Activated CD4-positive, alpha-beta memory T cell treated with anti-CD3 and anti-CD28 coated beads, Interleukin-2, amount 10 ng/mL, durations not matched to agents 7 days and 5 days (primary cell): ENCODE measurements at places on chromosomes 12 and 14. TPM values are rescaled to one million over a fixed set of nuclear protein-coding genes. Genes with fewer than 3 reads are reported as not detected.

GRCh38 chr14:63670692-63671091 lies 29.0 kb upstream of the WDR89 start:
- DNase-seq, result no peak

The PIWIL1 gene
- not detected for total RNA-seq

GRCh38 chr12:53939141-53940108 lies 794 bp downstream of the HOXC13 start:
- DNase-seq, result no peak

DNA sequence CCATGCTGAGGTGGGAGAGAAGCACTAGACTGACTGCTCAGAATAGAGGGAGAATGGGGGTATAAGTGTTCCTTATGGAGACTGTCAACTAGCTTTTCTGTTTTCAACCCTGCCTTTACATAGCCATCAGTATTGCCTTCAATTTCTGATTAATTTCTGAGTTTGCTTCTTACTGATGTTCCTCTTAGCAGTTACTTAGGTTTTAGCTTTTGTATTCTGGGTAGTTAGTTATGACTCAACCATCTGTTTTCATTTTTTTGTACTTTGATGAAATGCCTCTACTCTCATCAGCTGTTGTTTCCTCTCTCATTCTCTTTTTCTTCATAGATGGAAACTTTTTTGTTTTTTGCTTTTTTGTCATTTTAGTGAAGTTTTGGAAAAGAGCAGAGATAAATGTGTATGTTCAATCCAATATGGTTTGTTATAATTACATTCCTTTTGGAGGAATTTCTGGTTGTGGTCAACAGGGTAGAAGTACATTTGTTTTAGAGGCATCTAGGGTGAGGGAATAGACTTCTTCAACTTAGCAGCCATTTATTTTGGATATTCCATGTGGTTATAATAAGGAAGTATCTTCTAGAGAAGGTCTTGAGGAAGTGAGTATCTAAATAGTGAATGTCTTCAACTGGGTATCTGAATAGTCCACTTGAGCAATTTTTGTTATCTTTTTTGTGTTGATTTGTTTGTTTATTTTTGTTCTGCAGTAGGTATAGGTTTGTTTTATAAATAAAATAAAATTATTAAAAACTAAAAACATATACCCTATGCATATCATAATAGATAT lies 29.6 kb downstream of the PMCH start:
- DNase-seq, result no peak

- DNase-seq, result no peak
Measured at GRCh38 chr12:50057896-50058670, 687 bp downstream of the ASIC1 start.

- DNase-seq, result no peak
Measured at GRCh38 chr12:123683964-123684363, 13.1 kb downstream of the TCTN2 start.

DNA sequence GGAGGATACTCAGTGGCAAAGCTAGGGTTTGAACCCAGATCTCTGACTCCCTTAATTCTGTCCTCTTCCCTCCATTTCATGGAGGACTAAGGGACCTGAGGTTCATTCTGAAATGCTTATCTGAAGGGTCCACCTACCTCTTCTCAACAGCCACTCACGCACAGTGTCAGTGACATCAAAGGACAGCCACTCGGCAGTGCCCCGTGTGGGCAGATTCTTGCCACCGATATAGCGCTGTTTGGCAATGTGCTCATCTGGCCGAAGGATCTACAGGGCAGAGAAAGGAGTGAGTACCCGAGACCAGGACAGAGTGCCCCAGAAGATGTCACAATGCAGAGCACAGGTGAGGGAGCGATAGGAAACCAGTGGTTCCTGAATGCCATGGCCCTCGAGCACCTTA lies 10.8 kb downstream of the TGFB3 start:
- DNase-seq, result no peak

DNA sequence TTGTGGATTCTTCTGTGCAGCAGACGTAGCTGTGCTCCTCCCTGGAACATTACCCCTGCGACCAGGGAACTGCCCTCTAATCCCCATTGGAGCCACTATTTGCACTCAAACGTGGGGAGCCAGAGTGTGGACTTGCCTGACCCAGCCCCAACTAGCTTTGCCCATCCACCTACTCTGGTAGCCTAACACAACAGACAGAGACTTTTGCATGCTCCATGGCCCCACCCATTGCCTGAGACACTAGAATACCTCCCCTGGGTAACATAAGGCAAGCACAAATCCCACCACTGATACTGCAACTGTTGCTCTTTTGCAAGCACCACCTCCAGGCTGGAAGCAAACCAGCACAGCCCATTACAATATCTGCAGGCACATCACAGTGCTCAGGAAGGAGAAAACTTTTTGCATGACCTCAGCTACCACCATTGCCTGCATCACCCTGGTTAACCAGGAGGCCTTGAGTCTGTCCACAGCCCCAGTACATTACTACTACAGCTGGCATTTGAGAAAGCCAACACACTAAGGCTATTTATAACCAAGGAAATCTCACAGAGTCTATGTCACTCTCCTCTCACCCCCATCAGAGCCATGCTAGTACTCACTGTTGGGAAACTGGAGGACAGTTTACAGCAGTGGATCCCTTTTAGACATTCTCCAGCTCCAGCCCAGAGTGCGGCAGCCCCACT lies 15.0 kb downstream of the CEP128 start:
- DNase-seq, result no peak

DNA sequence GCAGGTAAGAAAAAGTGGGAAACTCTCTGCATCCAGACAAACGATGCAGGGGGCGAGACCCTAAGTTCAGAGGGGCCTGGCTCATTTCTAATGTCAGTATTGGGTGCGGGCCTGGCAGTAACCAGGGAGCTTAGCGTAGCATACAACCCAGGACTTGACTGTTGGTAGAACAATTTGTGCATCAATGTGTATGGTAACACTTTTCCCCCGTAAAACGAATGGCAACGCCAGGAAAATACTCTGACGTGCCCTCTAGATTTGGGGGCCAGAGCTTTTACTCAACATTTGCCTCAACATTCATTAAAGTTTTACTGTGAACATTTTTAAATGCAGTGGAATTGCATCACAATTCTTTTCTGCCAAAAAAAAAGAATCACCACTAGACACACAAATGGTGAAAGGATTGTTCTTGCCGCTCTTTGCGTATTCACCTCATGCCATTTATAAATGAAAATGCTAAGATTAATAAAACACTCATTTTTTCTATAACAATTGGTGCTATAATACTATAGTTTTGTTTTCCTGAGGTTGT lies 867 bp downstream of the RHOJ start:
- DNase-seq, result no peak

DNA sequence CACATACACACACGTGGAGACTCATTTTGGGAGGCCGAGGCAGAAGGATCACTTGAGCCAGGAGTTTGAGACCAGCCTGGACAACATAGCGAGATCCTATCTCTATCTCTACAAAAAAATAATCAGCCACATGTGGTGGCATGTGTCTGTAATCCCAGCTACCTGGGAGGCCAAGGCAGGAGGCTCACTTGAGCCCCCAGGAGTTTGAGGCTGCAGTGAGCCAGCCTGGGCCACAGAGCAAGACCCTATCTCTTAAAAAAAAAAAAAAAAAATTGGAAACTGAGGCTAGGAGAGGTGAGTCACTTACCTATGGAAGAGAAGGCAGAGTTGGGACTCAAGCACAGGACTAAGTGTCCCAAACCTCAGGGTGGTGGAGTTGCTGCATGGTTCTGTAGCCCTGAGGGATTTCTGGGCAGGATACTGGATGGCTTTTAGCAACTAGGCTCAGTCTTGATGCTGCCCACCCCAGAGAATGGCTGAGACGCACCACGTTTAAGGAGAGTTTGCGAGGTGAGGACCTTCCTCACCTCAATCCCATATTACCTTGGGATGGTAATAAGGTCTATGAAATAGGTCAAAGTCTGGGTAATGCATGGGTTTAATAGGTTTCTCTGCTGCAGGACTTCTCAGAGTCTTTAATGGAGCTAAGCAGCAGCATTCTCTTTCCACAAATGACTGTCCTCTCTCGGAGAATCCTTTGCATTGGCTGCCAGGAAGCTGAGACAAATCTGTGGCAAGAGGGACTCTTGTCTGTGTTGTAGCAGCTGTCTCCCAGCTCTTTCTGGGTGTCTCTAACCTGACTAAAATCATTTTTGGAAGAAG lies 35.6 kb downstream of the SH2B3 start:
- no peak for DNase-seq

DNA sequence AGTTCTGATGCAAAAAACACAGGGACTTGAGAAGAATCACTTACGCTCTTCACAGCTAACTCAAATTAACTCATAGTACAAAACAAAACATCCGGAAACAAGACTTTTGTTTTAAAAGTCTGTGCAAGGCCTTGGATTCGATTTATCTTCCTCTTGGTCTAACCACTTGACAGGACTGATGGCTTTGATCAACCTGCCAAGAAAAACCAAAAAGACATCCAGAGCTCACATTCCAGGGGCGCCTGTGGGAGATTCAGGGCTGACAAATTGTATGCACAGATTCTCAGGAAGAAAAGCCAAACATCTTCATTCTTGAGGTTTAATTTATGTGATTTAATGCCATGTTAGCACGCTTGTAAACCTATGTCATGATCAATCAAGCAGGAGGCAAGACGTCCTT lies 129.1 kb upstream of the TMCC3 start:
- DNase-seq, result no peak

The GPHN gene
- total RNA-seq, result 15.8 TPM

The DDN gene
- 0.23 TPM for total RNA-seq

GRCh38 chr12:30519535-30519934 lies 176.1 kb downstream of the IPO8 start:
- DNase-seq, result no peak

DNA sequence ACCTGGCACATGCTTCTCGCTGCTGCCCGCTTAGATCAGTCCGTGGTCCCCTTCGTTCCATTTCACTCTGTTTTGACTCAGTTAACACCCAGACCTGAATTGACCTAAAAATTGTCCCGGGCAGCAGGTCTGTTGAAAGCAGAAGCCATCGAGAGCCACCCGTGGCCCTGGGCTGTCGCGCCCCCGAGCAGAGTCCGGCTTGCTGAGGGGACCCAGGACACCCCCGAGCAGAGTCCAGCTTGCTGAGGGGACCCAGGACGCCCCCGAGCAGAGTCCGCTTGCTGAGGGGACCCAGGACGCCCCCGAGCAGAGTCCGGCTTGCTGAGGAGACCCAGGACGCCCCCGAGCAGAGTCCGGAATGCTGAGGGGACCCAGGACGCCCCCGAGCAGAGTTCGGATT lies 50.2 kb upstream of the GALNT9 start:
- no peak for DNase-seq

The KRT72 gene
- not detected for total RNA-seq

DNA sequence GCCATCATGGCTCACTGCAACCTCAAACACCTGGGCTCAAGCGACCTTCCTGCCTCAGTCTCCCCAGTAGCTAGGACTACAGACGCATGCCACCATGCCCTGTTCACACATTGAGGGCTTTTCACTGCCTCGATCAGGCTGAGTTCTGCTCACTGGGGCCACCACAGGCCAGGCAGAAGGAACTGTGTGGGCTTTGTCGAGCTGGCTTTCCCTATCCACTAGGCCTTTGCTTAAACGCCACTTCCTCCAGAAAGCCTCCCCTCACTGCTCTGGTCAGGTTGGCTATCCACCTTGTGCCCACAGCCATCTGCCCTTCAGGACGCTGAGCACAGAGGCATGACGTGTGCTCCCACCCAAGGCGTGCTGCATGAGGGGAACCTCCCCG lies 45.2 kb downstream of the MLXIP start:
- DNase-seq, result no peak

DNA sequence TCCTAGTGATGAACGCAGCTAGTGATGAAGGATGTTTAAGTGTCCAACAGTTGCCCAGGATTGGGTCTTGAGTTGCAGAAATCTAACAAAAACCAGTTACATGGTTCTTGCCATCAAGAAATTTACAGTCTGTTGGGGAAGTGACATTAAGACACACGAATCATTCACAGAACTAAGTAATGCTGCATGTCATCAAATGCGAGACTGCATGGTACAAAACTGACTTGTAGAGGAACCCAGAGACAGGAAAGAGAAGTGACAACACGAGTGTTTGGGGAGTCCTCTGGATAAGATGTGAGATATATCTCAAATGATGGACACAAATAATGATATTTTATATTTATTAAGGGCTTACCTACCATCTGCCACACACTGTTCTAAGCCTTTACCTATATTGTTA lies 6.1 kb upstream of the SYNE3 start:
- DNase-seq, result no peak

DNA sequence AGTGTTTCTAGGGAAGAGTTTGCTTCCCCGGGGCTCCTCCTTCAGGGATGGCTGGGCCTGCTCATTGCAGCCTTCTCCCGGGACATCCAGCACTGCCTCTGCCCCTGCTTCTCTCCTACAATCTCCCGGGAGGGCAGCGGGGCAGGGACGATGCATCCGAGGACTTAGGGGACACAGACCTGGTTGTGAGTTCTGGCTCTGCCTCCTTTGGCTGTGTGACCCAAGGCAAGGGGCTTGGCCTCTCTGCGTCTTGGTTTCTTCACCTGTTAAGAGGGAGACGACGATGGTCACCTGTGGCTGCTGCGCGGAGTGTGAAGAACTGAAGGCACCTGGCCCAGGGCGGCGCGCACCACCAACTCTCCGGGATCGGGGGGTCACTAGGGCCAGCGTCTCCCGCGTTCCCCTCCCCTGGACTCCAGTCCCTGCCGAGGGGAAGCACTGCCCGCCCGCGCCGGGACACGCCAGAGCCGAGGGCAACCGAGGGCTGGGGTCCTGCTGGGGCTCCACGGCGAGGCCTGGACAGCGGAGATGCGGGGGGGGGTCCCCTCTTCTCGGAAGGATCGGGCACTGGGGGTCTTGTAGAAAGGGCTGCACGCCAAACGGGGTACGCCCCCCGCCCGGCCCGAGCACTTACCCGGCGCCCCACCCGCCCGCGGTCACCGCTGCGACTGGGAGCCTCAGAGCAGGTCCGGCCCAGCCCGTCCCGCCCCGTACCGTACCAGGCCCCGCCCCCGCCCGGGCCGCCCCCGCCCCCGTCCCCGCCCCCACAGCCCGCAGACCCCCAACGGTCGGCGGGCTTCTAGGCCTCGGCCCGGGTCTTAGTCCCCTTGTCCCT lies at the start of gene HVCN1:
TSS of gene HVCN1 (minus strand) at position 670 of the 835 bp plus-strand sequence. CDS start 5,870 bp downstream, outside the sequence.
- peak; percentile 62 for DNase-seq

The OTUB2 gene
- 7.9 TPM for total RNA-seq

DNA sequence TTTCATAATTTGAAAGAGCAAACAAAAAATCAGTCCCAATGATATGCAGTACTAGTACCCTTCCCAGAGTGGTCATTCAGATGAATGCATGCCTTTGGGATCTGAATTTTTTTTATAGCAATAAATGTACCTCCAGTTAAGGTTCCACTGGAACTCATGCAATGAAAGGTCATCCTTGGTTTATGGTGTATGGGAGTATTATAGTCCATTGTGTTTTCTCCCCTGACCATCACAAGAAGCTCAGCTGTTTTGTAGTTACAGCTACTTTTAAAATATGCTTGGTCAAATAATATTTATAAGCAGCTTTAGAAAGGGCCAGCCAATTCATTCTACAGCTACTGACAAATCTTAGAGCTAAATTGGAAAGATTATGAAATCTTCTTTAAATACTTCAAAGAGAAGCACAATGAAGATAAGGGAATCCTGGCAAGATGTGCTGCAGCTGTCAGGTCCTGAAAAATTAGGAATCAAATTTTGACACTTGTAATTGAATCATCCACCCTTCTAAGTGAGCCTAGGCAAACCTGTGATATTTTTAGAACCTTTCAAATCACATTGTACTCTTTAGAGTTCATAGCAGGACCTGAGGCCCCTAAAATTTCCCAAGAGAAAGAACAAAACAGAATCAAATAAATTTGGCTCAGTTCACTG lies 46.5 kb downstream of the IFT81 start:
- no peak for DNase-seq
